HFFc6 (cell line): ENCODE measurements at places on chromosomes 13 and 19.

DNA sequence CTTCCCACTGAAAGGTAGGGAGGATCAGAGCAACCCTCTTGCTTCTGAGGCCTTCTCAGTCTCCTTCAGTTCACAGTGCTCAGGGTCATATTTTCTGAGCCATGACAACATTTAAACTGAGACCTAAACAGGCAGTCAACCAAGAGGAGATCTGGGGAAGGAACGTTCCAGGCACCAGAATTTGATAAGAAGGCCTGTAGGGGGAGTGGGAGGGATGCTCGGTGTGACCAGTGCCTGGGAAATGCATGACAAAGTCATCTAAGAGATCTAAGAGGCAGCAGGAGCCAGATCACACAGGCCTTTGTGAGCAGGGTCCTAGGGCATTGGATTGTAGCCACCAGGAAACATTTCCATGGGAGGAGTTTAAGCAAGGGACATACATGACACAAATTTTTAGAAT is 71.6 kb downstream of the SHISA2 start:
- peak; percentile 3 for DNase-seq

DNA sequence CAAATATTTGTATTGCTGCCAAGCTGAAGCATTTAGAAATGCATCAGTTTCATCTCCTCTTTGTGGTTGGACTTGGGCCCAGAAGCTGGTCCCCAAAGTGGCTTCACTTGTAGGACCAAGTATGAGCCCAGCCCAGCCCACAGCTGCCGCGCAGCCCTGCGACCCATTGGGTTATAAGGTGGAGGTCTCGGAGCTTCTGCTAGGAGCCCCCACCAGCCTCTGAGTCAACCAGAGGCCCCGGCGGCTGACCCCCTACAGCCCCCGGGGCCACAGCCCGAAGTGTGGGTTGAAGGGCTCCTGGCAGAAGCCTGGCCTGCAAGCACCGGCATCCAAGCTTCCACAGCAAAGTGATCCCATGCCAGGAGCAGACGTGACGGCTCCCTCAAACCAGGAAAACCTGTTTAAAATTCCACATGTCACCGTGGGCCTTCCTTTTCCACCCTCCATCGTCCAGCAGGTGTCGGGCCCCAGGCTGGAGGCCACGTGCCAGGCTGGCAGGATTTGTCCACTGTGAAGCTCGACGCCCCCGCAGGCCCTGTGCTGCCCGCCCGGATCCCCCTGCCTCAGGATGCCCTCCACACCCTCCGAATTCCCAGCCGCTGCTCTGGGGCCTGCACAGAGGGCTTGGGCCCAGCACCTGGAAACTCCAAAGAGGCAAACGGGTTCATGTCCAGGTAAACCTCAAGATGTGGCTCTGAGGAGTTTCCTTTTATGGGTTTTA is 54.7 kb downstream of the C13orf46 start:
- no peak for DNase-seq

- no peak for DNase-seq
Observed at GRCh38 chr13:113351514-113352026, 12.4 kb downstream of the GRTP1 start.

DNA sequence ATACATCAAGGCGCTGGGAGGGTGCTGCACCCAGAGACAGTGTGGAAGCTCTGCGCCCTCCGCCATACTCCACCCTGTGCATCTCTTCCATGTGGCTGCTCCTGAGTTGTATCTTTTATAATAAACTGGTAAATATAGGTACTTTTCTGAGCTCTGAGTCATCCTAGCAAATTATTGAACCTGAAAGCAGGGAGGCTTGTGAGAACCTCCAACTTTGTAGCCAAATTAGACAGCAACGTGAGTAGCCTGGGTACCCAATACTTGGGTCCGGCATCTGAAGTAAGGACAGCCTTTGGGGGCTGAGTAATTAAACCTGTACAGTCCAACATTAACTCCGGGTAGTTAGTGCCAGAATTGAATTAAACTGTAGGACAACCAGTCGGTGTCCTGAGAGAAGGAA is 57.4 kb downstream of the RUBCNL start:
- DNase-seq, result no peak

DNA sequence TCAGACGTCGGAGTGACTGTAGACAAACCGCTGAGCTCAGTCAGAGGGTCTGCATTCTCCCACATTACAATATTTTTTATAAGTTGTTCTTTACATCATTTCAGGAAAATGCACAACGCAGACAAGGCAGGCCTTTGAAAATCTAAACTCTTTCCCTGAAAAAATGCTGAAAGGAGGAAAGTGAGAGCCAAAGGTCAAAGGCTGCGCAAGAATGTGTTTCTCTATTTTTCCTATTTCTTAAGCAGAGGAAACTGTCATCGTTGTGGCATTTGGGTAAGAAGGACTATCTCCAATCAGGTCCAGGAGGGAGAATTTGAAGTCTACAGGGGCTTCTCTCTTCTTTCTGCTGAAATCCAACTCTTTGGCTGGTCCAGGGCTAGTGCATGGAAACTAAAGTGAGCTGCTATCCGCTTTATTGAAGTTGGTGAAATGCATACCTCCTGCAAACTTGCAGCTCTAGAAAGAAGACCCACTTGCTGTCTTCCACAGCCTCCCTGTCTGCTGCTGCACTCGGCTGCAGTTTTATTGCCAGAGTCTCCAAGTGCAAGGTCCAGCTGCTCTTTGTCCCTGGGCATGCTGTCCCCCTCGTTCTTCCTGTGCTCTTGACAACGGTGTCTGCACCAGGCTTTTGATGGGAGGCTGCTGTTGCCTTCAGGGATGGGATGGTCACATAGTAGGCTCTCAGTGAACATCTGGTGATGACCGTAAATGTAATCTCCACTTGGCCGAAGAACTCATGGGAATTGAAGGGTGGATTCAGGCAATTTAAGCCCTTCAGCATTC is 31.2 kb downstream of the ZNF536 start:
- DNase-seq, result no peak
